ENCODE measurements at places on chromosomes 7 and 10. TPM values are rescaled to one million over a fixed set of nuclear protein-coding genes. Genes with fewer than 3 reads are reported as not detected.

The ZNF746 gene
- total RNA-seq, result 22.2 TPM

The LHFPL3 gene
- not detected for total RNA-seq

The PNLIPRP3 gene
- total RNA-seq, result not detected

The SLC29A4 gene
- total RNA-seq, result 38.9 TPM

The EPHA1 gene
- 0.39 TPM for total RNA-seq

The CFAP70 gene
- 0.10 TPM for total RNA-seq

DNA sequence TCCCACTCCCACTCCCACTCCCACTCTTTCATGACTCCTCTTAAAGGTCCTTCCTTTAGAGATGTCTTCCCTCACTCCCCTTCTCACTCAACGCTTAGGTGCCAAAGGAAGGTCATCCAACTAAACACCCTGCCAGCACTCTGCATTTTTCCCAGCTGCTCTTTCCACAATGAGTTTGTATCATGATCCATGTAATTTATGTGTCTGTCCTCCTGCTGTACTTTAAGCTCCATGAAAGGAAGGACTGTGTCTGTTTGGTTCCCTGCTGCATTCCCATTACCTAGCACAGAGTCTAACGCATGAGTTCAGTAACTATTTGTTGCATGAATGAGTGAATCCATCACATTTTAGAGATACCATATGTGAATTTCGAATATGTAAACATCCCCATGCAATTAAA lies 252.7 kb downstream of the KIF20B start:
- 0 out of 2 replicates have a peak, but pooled peaks cover 2% of the 10 kb centered on the region for H3K27me3 ChIP-seq
- no peaks in the 10 kb centered on the region for H3K36me3 ChIP-seq
- no peak for DNase-seq
- H3K27ac ChIP-seq, result no peak overlapping the region

- H3K4me1 ChIP-seq, result peaks cover 41% of the 10 kb centered on the region
- H3K27me3 ChIP-seq, result no peaks in the 10 kb centered on the region
- no peak for DNase-seq
- peak overlapping the region; percentile 70 for H3K27ac ChIP-seq
Observed at GRCh38 chr10:122181876-122182275, 89.2 kb upstream of the BTBD16 start.

DNA sequence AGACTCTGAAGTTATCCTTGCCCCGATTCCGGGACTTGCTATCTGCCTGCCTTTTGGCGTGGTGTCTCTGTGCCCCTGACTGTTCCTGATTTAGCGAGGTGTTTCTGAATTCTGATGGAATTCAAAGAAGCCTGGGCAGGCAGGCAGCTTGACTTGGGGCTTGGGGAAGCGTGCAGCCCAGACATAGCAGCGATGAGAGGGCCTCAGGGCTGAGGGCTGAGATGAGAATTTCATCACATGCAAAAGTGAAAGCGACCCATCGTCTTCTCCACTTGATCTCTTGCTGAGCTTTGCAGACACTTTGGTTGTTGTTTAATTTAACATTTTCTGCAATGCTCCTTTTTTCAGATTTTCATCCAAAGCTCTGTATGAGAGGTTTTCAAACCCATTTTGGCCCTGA lies 57.8 kb downstream of the TCF7L2 start:
- H3K4me1 ChIP-seq, result peaks cover 40% of the 10 kb centered on the region
- H3K4me3 ChIP-seq, result no peak overlapping the region
- H3K27me3 ChIP-seq, result no peaks in the 10 kb centered on the region
- DNase-seq, result no peak

DNA sequence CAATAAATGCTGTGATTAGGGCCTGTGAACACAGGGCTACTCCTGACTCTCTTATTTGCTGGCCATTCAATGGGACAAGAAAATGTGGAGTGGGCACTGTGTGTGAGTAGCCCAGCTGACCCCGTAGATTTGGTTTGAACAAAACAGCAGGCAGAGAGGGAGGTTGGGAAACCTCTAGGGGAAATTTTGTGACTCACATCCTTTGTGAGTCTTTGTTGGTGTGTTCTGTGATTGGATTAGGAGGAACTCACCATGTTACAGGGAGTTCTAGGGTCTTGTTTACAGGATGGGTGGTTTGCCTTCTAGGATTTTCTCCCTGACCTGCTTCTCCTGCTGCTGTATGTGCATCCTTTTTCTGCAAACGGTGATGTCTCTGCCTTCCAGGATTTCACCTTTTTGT lies 128.3 kb upstream of the MKI67 start:
- H3K4me1 ChIP-seq, result no peaks in the 10 kb centered on the region
- no peaks in the 10 kb centered on the region for H3K36me3 ChIP-seq
- no peak overlapping the region for H3K27ac ChIP-seq

GRCh38 chr7:74430961-74431466 lies 22.7 kb upstream of the GTF2IRD1 start:
- no peaks in the 10 kb centered on the region for H3K4me1 ChIP-seq
- H3K27me3 ChIP-seq, result no peaks in the 10 kb centered on the region
- H3K4me3 ChIP-seq, result no peak overlapping the region

GRCh38 chr7:99674995-99675742 lies 4.6 kb downstream of the CYP3A5 start:
- no peak overlapping the region for H3K4me3 ChIP-seq
- no peaks in the 10 kb centered on the region for H3K27me3 ChIP-seq
- no peaks in the 10 kb centered on the region for H3K36me3 ChIP-seq
- no peaks in the 10 kb centered on the region for H3K4me1 ChIP-seq
- H3K27ac ChIP-seq, result no peak overlapping the region
- no peak for DNase-seq

DNA sequence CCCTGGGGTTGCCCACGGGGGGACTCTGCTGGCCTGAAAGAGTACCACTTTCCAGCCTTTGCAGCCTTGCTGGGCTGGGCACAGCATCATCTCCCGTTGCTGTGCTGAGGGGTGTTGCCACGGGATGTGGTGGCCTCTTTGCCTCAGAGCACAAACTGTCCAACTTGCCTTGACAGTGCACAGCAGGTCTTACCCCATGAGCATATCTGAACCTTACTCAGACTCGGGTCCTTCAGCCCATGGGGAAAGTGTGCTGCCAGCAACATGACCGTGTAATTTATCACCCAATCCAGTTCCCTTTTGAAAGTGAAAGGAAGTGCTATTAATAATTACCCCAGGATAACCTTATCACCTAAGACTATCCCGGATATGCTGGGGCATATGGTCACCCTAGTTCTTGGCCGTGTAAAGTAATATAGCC lies 46.8 kb downstream of the TBXAS1 start:
- no peak overlapping the region for H3K4me3 ChIP-seq
- no peaks in the 10 kb centered on the region for H3K36me3 ChIP-seq
- H3K27ac ChIP-seq, result no peak overlapping the region
- H3K4me1 ChIP-seq, result no peaks in the 10 kb centered on the region
- no peak for DNase-seq
- H3K27me3 ChIP-seq, result no peaks in the 10 kb centered on the region

- peaks cover 8% of the 10 kb centered on the region for H3K4me1 ChIP-seq
- no peak overlapping the region for H3K4me3 ChIP-seq
- DNase-seq, result no peak
- no peaks in the 10 kb centered on the region for H3K27me3 ChIP-seq
- H3K27ac ChIP-seq, result no peak overlapping the region
- no peaks in the 10 kb centered on the region for H3K36me3 ChIP-seq
Observed at GRCh38 chr7:123714296-123715080, 34.3 kb downstream of the WASL start.

DNA sequence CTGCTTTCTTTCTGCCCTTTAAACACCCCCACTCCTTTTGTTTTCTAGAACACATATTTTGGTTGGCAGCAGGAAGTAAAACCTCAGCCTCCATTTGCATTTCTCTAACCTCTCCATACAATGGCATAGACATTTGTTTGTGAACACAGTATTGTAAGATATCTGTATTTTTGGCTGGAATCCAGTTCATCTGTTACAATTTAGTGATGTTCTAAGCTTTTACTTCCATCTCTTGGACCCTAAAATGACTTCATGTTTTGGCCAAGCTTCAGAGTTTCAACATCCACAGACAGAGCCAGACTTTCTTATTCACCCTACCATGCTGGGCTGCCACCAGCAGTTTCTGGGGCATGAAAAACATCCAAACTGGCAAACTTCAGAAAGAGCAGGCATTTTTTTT lies 21.1 kb upstream of the AUTS2 start:
- no peak overlapping the region for H3K27ac ChIP-seq
- H3K27me3 ChIP-seq, result no peaks in the 10 kb centered on the region
- H3K4me3 ChIP-seq, result no peak overlapping the region
- no peaks in the 10 kb centered on the region for H3K36me3 ChIP-seq
- DNase-seq, result no peak

- DNase-seq, result no peak
- H3K27ac ChIP-seq, result no peak overlapping the region
- no peaks in the 10 kb centered on the region for H3K27me3 ChIP-seq
- no peaks in the 10 kb centered on the region for H3K36me3 ChIP-seq
- H3K4me1 ChIP-seq, result no peaks in the 10 kb centered on the region
Observed at GRCh38 chr7:18639711-18640110, 144.2 kb downstream of the HDAC9 start.

Measured in Panc1 (cell line).